Stimulated activated effector memory CD8-positive, alpha-beta T cell treated with anti-CD3 and anti-CD28 coated beads, Interleukin-12 subunit alpha, Interleukin-12 subunit beta, amount 100 ng/mL, for 72 hours (primary cell): ENCODE measurements at places on chromosomes 16 and 17.

DNA sequence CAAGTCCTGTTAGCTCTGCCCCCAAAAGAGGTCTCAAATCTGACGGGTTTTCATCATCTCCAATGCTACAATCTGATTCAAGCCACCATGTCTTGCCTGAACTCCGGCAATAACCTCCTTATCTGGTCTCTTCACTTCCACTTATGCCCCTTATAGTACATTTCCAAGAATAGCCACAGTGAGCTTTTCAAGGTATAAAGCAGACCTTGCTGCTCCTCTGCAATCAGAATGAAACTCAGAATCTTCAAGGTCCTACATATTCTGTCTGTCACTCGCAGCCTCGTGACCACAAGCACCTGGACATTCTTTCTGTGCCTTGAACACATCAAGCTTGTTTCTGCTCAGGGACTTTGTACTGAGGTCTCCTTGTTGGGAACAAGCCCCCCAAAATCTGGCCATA, 84.7 kb downstream of the YPEL2 start:
- no peak for DNase-seq

DNA sequence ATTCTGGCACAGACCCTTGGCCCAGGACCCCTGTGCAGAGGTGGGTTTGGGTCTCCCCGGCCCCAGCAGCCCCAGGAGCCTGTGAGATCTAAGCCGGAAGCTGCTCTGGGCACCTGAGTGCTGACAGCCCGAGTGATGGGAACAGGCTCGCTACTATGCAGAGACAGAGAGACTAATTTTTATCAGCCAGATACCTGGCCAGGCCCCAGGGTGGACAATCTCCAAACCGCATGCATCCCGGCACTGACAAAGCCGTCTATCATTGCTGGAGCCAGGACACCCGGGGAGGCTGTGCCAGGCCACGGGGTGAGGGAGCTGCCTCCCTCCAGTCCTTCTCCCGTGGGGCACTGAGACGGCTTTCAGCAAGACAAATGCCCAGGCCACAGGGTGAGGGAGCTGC, 25.0 kb downstream of the CBFA2T3 start:
- DNase-seq, result no peak

DNA sequence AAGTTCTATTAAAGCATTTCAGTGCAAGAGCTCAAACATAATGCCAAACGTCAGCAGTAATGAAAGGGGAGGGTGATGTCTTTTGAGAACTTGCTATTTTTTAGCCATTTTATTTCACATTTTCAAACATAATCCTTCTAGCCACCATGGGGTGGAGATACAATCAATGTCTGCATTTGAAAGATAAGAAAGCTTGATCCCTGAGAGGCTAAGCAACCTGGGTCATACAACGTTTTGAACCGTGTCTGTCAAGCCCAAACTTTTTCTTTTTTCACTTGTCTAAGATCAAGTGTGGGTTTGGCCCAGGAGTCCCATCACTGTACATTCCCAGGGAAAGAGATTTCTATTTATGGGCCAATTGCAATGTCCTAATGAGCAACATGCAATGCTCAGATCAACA, 331.1 kb downstream of the SLC39A11 start:
- no peak for DNase-seq

DNA sequence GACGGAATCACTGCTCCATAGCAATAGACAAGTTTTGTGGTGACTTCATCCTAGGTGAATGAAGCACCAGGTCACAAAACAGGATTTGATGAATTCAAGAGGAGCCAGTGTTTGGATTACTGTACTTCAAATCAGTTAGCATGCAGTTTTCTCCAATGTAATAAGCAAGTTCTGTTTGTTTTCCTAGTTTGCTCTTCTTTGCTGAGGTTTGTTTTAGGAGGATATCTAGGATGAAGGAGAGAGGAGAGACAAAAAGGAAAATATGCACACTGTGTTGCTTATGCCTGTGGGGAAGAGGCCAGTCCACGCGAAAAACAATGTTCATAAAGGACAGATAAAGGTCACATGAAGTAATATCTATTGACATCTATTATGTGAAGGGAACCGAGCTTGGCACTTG, 9.0 kb downstream of the KRT37 start:
- DNase-seq, result no peak

- no peak for DNase-seq
These were observed 31.3 kb downstream of the SLC39A11 start for GRCh38 chr17:73061161-73061560.

DNA sequence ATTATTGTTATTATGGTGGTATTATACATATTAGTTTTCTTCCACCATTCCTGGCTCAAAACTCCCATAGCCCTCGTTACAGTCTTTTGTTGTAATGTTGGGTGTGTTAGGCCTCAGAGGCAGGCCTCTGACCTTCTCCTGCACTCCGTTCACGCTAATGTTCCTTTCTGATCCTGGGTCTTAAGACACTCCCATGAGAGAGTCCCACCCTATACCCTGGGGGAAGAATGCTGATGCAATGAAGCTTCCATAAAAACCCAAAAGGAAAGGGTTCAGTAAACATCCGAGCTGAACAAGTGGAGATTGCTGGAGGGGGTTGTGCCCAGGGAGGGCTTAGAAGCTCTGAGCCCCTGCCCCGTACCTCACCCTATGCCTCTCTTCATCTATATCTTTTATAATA, 141.3 kb upstream of the NETO2 start:
- DNase-seq, result no peak

GRCh38 chr17:40485851-40486521, 15.4 kb downstream of the TNS4 start:
- no peak for DNase-seq

- no peak for DNase-seq
These were observed 13.3 kb downstream of the WFIKKN2 start for GRCh38 chr17:50848711-50849110.

- no peak for DNase-seq
These were observed 7.8 kb downstream of the NR1D1 start for GRCh38 chr17:40092581-40092980.

GRCh38 chr16:79835194-79835593, 234.7 kb upstream of the MAF start:
- no peak for DNase-seq

DNA sequence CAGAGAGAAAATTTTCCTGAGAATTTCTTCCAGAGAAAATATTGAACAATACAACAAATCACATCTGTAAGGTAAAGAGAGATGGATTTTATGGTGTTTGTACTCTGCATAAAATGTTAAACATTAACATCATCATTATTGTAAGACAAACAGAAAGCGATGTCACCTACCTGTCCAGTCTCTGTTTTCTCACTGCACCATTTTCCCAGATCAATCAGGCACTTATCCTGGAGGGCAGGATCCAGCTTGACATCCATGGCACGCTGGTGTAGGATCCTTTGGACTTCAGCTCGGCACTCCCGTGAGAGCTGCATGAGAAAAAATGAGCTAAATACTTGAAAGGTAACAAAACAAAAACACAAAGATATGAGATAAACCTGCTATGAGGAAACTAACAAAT, 55.9 kb upstream of the CLEC18B start:
- no peak for DNase-seq

DNA sequence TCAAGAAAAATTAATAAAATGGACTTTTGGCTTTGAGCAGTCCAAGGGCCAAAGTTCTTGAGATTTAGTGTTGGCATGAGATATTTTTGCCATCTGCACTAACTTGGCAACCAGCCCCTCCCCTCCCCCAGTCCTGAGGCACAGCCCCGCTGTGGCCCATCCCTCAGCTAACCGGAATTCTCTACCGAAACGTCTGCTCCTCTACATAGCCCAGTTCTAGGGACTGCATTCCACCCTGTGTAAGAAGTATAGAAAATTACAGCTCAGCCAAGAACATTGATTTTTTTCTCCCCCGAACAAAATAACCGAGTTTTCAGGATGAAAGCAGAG, 97.5 kb downstream of the AMFR start:
- no peak for DNase-seq

GRCh38 chr16:30185683-30186421, 2.5 kb downstream of the CORO1A start:
- DNase-seq, result peak; percentile 91

GRCh38 chr17:19370493-19370960, 7.8 kb upstream of the MAPK7 start:
- no peak for DNase-seq

DNA sequence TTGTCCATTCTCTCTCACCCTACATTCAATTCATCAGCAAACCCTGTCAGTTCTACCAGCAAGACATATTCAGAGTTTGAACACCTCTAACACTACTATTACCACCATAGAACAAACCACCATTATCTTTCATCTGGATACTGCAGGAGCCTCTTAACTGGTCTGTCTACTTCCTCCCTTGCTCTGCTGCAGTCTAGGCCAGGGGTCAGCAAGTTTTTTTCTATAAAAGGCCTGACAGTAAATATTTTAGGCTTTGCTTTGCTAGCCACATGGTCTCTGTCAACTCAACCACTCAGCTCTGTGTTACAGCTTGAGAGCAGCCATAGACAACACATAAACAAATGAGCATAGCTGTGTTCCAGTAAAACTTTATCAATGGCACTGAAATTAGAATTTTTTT, 13.8 kb downstream of the KCTD19 start:
- no peak for DNase-seq

- no peak for DNase-seq
These were observed 677 bp downstream of the DEF8 start for GRCh38 chr16:89949121-89949742.

DNA sequence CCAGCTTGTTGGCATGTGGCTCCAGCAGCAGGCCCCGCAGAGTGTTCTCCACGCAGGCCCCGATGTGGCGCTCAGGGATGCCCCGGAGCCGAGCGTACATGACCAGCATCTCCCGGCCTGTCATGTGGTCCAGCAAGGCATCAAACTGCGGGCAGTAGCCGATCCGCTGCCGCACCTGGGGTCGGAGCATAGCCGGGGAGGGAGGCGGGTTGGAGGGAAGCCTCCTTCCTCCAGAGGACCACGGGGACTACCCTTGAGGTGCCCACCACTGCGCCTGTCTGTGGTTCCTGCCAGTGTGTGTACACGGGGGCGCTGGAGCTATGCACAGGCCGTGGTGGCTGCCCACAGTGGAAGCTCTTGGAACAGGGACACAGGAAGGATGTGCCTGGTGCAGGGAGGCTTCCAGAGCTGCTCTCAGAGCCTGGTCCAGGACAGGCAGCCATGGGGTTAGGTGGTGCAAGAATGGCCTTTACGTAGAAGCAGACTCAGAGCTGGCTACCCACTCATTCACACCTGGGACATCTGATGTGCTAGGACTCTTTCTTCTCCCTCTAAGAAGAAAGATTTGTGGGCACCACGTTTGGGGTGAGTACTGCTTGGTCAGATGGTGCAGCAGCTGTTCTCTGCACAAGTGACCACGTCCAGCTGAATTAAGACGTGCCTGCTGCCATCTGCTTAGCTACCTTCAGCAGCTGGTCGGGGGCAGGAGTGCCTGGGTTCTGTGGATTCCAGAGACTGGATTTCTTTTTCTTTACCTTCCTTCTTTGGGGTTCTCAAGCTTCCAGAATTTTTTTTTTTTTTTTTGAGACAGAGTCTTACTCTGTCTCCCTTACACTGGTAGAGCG, 11.3 kb upstream of the RNPS1 start:
- DNase-seq, result no peak

DNA sequence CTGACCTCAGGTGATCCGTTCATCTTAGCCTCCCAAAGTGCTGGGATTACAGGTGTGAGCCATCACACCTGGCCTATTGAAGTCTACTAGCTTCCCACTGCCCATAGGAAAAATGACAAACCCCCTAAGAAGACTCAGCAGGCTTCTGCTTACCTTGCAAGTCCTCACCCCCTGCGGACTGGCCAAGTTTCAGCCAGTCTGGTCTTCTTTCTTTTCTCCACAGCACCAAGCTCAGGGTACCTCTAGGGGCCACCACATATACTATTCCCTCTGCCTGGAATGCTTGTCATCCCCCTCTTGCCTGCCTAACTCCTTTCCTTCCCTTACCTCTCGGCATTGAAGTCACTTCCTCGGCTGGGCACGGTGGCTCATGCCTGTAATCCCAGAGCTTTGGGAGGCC, 31.2 kb downstream of the ABCC3 start:
- no peak for DNase-seq

DNA sequence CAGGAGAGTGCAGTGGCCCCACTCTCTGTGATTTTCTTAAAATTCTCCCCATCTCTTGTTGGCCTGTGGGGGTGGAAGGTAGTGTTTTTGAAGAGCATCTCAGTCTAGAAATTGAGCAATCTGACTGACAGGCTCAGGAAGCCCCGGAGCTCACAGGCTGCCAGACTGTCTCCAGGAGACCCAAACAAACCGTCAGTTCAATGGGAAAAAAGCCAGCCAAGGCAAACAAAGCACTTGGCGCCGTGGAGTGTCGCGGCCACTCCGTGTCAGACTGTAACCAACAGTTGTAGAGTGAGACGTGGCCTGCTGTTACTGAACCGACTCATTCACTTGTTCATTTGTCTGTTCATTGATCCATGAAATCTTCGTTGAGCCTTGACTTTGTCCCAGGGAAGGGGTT, 33.7 kb downstream of the RGS9 start:
- no peak for DNase-seq

DNA sequence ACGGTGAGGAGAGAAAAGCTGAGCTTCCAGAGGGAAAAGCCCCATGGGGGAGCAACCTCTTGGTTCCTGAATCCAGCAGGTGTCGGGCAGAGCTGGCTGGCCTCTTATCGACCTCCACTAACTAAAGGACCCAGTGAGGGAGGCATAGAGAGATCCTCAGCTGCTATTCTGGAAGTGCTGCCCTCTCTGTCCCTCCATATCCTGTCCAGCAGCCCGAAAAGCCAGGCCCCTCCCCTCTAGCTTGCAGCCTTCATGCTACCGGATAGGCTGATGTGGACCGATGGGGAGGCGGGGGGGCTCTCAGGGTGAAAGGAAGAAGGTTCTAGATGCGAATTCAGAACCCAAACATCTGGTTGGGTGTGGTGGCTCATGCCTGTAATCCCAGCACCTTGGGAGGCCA, 24.9 kb downstream of the MXRA7 start:
- no peak for DNase-seq

DNA sequence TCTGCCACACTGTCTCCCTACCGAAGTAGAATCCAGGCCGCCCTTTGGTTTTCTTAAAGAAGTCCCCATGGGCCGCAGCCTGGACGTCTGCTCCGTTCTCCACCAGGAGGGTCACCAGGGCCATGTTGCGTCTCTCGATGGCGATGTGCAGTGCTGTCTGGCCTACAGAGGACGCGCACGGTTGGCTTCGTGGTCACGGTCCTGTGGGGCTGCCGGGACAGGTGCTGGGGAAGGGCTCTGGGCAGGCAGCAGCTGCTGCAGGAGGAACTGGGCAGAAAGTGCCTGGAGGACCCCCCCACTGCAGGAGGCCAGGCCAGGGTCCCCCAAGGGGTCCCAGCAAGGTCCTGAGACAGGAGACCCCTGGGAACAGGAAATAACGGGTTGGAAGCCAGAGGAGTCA, 19.0 kb downstream of the TRPV1 start:
- DNase-seq, result no peak
